ENCODE measurements at places on chromosomes 11 and 22. TPM values are rescaled to one million over a fixed set of nuclear protein-coding genes. Genes with fewer than 3 reads are reported as not detected.

The ISX gene
- not detected for total RNA-seq

The CD3D gene
- total RNA-seq, result not detected

The OR51B2 gene
- not detected for total RNA-seq

The APOBEC3G gene
- total RNA-seq, result 9.9 TPM

The IGF2 gene
- total RNA-seq, result 10.5 TPM

The RFPL3 gene
- not detected for total RNA-seq

The KRTAP5-9 gene
- total RNA-seq, result not detected

The CAPRIN1 gene
- total RNA-seq, result 179 TPM

The PGA5 gene
- total RNA-seq, result not detected

The DGCR6 gene
- 0.20 TPM for total RNA-seq

The TEX12 gene
- 0.31 TPM for total RNA-seq

The RIMBP3C gene
- 0.68 TPM for total RNA-seq

The OLFML1 gene
- total RNA-seq, result 24.4 TPM

The L3MBTL2 gene
- 13.3 TPM for total RNA-seq

The NEFH gene
- total RNA-seq, result 0.94 TPM

The SLC22A6 gene
- not detected for total RNA-seq

The OVOL1 gene
- not detected for total RNA-seq

The NLRP10 gene
- not detected for total RNA-seq

The STIP1 gene
- total RNA-seq, result 86.9 TPM

The CNGA4 gene
- total RNA-seq, result not detected
